Retina (tissue), 1 donor: ENCODE measurements at places on chromosomes 2 and 18.
A peak's percentile ranks its signal among the peaks of the same experiment; 100 is the strongest.

- DNase-seq, result no peak
Measured at GRCh38 chr2:109660046-109660860, 46.1 kb downstream of the SOWAHC start.

GRCh38 chr18:62201870-62202269, 14.8 kb downstream of the RELCH start:
- DNase-seq, result no peak

DNA sequence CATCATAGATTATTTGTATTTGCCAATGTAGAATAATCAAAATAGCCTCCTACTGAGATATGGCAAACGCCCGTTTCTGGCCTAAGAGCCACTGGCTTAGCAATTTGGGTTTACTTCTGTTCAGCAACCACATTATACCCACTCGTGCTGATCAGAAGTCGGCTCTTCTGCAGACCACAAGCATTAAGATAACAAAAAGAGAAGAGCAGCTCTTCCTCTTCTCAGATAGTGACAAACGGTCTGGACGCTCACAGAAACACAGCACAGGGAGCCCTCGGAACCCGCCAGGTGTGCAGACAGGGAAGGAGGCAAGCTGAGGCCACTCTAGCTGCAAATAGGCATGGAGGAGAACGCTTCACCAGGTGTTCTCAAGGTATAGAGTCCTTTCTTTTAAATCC, 164.0 kb downstream of the HDAC4 start:
- DNase-seq, result no peak

GRCh38 chr18:44796429-44797428, 116.0 kb downstream of the SETBP1 start:
- no peak for DNase-seq

GRCh38 chr18:13725566-13726231, 659 bp downstream of the FAM210A start:
- no peak for DNase-seq

- no peak for DNase-seq
Measured at GRCh38 chr18:2855560-2856350, 8.9 kb downstream of the EMILIN2 start.

GRCh38 chr2:225994748-225995405, 595.4 kb downstream of the NYAP2 start:
- DNase-seq, result no peak

DNA sequence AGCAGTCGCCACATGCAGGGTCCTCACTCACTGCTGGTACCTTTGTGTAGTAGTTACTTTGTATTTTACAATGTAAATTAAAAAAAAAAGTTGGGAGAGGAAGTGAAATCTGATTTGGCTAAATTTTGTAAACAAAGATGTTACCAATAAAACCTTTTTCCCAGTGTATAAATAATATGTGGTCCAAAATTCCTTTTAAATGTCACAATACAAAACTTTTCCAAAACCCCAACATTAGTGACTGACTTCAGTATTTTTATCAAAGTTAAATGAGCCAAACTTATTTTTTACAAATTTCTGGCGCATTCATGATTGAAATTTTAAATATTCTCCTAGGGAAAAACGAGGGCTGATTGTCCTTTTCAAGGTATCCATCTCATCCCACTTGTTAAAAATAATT, 239.9 kb downstream of the AGAP1 start:
- DNase-seq, result no peak

DNA sequence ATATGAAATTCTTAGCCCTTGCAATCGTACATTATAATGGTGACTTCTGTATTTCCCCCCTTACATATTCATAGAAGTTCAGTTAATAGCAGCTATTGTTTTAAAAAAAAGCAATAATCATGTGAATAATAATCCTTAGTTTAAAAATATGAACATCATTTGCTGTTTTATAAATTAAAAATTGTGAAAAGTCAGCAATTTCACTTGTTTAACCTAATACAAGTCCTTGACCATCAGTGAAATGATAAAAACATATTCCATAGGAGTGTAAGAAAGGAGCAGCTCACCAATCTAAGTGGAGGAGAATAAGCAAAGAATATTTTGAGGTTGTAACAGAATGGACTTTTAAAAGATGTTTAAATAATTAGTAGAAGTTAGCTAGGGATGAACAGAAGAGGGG, 650.2 kb downstream of the SUCLG1 start:
- DNase-seq, result no peak

DNA sequence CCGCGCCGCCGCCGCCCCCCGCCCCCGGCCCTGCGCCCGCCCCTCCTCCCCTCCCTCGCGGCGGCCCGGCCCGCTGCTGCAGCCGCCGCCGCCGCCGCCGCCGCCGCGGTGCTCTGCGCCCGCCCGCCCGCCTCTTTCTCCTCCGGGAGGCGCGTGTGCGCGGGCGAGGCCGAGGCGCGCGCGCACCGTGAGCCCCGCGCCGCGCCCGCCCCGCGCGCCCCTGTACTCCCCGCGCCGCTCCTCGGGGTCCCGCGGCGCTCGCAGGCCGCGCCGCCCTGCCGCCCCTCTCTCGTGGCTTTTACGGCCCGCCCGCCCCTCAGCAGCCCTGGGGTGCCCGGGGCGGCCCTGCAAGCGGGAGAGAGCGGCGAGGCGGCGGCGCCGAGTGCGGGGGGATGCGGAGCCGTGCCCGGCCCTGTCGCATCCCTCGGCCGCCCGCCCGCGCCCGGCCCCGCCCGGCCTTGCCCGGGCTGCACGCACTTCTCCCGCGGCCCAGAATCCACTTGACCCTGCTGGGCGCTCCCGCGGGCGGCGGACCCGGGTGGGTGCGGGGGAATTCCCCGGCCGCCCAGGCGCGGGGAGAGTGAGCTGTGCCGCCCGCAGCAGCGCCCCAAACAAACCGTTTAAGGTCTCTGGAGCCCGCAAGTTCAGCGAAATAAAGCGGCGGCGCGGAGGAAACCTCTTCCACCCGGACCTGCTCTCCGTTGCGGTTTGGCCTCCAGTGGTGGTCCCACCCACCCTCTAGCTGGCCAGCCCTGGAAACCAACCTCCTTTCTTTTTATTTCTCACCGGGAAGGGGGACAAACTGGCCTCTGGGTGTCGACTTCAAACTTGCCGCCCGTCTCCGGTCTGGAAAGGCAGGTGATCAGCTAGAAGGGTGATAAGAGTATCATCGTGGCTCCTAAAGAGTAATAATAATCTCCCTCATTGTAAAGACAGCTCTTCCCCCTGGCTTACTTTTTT, 37.4 kb downstream of the AFF3 start:
- peak; percentile 76 for DNase-seq

DNA sequence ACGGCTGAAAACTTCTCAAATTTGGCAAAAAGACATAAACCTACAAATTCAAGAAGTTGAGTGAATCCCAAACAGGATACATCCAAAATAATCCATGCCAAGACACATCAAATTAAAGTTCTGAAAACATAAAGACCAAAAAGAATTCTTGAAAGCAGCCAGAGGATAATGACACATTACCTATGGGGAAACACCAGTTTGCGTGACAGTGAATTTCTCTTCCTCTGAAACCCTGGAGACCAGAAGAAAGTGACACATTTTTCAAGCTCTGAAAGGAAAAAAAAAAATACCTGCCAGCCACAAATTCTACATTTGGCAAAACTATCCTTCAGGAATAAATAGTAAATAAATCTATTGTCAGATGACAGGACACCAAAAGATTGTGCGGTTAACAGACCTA, 86.0 kb upstream of the AFF3 start:
- no peak for DNase-seq

DNA sequence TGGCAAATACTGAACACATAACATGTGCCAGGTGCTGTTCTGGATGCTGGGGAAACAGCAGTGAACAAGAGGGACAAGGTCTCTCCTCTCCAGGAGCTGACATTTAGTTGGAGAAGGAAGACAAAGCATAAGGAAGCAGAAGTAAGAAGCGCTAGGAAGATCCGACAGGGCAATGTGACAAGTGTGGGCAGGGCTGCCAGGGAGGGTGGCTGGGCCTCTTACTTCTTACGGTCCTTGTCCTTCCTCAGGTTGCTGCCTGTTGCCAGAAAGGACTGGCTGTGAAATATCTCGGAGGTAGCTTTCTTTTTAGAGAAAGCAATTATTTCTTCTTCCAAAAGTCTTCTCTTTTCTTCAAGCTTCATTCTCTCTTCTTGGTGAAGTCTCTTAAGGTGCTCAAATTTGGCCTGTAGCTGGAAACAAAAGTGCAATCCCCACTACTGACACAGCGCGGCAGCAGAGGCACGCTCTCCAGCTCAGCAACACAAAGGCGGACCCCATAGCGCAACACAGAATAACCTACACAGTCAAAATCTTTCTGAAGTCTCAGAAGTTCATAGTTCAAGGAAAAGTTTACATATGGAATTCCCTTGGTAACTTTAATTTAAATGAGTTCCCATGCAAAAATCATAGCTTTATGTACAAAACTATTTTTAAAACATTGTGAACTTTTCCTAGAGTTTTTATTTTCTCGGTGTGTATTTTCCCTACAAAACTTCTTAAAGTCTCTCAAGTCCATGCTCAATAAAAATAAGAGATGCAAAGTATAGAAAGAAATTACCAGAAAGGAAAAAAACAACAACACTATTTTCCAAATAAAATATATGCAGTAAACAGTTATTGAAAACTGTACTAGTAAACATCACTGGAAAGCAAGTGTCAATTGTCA, 67.7 kb downstream of the SEPTIN10 start:
- DNase-seq, result peak; percentile 85

DNA sequence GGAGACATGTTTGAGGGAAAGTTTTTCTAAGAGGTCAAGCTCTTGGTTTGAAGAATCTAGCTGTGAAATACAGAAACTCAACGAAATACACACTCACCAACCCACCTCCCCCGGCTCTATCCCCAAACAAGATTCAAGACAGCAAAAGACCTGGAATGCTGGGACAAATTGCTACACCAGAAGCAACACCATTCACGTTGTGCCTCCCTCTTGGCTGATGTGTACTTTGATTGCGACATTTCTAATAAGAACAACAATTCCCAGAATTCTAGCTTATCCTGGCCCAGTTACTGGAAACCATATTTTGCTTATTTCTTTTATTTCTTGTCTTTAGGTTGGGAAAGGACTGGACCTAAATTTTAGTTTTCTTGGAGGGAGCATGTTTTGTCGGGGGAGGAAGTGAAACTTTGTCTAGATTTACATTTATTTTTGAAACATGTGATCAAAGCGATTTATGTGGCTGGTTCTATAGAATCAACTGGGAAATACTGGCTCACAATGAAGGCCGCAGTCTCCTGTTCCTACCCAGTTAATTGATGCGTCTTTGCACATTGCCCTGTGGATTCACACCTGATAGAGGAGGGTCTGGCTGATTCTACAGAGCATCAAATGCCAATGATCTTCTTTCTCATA, 29.6 kb upstream of the LPIN1 start:
- no peak for DNase-seq

- no peak for DNase-seq
Measured at GRCh38 chr2:206388698-206389097, 54.6 kb upstream of the ADAM23 start.

DNA sequence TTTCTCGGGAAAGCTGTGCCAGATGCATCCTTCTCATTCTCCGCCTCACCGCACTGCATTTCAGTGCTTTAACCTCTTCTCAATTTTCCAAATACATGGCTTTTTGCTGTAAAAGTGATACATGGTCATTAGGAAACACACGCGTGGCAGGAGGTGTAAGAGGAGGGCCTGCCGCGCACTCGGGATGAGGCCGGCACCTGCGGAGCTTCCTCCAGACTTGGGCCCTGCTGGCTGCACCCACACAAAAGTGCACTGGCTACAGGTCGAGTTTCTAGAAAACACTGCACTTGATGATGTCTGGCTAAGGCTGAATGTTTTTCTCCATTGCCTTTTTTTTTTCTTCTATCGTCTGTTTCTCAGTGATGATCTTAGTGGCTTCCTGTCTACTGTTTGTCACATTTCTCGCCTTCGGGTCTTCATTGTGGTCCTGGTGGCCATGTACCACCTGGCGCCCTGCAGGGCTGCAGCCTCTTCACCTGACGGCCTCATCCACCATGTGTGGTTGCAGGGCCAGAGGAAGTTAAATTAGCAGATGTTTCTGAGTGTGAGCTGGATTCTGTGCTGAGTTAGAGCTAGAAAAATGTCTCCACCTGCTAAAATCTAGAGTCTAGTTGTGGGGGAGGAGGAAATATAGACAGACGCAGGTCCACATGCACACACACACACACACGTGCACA, 7.6 kb downstream of the KCNG2 start:
- DNase-seq, result no peak

- DNase-seq, result no peak
Measured at GRCh38 chr2:168514692-168515091, 58.6 kb downstream of the CERS6 start.

DNA sequence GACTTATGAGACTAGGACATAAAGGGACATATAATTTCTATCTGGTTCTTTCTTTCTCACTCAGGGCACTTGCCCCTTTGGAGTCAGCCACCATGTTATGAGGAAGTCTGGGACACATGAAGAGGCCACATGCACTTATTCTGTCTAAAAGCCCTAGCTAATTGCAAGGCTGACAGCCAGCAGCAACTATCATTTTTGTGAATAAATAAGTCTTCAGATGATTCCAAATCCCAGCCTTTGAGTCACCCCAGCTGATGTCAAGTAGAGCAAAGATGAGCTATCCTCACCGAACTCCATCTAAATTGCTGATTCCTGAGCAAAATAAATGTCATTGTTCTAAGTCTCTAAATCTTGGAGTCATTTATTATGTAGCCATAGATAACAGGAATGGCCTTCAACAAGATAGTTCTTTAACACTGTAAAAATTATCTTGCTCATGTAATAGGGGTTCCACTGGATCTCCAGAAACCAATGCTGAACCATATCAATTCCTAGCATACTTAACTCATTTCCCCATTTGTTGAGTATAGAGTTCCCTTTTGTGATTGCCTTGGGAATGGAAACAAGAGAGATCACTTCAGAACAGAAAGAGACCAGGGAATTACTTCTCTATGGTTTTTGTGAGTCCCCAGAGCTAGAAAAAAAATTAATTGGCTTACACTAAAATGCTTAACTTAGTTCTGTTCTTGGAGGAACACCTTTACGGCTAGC, 50.6 kb upstream of the FN1 start:
- DNase-seq, result no peak

- peak; percentile 38 for DNase-seq
Measured at GRCh38 chr2:112121682-112122254, 16.4 kb upstream of the FBLN7 start.

- no peak for DNase-seq
Measured at GRCh38 chr2:238872628-238873380, 24.9 kb downstream of the TWIST2 start.

- DNase-seq, result no peak
Measured at GRCh38 chr2:191041418-191042161, 27.6 kb upstream of the STAT1 start.

GRCh38 chr18:45802814-45803492, 22.5 kb upstream of the SIGLEC15 start:
- no peak for DNase-seq

DNA sequence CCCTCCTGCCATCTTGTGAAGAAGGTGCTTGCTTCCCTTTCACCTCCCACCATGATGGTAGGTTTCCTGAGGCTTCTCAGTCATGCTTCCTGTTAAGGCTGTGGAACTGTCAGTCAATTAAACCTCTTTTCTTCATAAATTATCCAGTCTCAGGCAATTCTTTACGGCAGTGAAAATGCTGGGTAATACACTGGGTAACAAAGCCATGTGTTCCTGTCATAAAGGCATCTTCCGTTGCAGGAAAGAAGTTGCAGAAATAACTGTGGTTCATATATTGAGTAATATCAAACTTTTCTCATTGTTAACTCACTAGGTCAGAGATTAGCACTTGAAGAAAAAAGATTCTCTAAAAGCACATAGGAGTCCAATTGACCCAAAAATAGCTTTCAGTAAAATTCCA, 163.9 kb upstream of the HNMT start:
- no peak for DNase-seq
